Right ventricle myocardium superior (tissue), 1 donor: ENCODE measurements at places on chromosomes 3 and 15. TPM values are rescaled to one million over a fixed set of nuclear protein-coding genes. Genes with fewer than 3 reads are reported as not detected.

GRCh38 chr3:148757238-148758215, 59.8 kb downstream of the AGTR1 start:
- no peak for DNase-seq

GRCh38 chr15:88949734-88950400, 36.7 kb upstream of the MFGE8 start:
- DNase-seq: no peak

The DNAH1 gene
- 1.9 TPM for total RNA-seq

The GOLGA8J gene
- total RNA-seq: not detected

The FRMD5 gene
- 44.0 TPM for total RNA-seq

- no peak for DNase-seq
Observed at GRCh38 chr15:39934397-39935071, 619 bp downstream of the EIF2AK4 start.

DNA sequence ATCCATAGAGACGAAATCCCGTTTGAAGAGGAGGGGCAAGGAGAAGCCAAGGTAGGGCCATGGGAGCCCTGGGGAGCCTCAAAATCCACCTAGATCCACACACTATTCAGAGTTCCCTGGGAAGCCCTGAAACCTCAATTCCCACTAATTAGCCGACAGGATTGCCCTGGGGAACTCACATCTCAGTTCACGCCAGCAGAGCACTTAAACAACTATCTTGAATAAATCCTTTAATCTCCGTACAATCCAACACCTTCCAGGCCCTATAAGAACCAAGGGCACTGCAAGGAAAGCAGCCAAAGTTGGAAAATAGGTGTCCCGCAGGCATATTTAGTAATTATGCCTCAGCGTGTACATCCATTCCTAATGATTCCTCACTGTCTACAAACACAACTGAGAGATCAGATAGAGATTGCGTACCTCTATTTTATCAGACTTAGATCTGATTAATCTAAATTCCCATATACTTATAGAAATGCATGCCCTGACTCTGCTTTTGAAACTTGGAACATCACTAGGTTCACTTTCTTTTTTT, 25.6 kb upstream of the EIF4A2 start:
- DNase-seq: no peak

The RAD54L2 gene
- 8.4 TPM for total RNA-seq

The A4GNT gene
- not detected for total RNA-seq

The TXNRD3 gene
- total RNA-seq: 5.4 TPM

The NPAP1 gene
- total RNA-seq: not detected

- peak; percentile 77 for DNase-seq
Observed at GRCh38 chr3:48543271-48543866, 13.2 kb downstream of the PFKFB4 start.

The LRRC2 gene
- 122 TPM for total RNA-seq

DNA sequence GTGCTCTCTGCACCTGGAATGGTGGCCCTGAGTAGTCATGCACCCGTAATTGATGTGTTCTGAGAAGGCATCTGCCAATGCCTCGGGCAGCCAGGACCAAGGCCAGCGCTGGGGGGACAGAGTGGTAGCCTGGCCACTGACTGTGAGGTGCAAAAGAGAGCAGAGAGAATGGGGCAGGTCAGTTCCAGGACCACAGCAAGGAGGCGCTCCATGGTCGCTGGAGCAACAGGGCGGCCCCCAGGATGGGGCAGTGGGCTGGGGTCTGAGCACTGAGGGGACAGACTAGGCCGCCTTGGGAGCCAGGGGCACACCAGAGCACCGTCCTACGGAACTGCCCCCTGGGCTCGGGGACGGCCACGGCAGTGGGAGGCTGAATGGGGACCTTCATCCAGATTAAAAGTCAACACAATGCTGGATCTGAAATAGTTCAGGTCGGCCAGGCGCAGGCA, 48.3 kb upstream of the IQSEC1 start:
- peak; percentile 33 for DNase-seq

The MUSTN1 gene
- 17.8 TPM for total RNA-seq

DNA sequence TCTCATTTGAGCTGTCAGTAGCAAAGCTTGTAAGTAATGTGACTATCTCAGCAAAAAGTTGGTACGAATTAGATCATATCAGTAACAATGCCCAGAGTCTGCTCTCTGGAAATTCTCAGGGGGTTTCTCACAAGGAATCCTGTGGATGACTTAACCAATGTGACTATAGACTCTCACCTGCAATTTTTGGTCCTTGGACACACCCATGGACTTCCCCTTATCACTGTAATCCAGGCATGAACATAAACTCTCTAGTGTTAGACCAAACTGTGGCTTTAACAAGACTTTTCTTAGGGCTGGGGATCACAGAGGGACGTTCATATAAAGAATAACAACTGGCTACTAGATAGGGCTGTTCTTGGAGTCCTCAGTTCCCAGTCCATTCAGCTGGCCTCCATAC, 3.9 kb upstream of the ZNF80 start:
- no peak for DNase-seq

The EAF2 gene
- 2.6 TPM for total RNA-seq

GRCh38 chr3:183309276-183309675, 56.2 kb downstream of the B3GNT5 start:
- peak; percentile 68 for DNase-seq

- DNase-seq: no peak
Observed at GRCh38 chr3:127915937-127916493, 983 bp downstream of the KBTBD12 start.
